ENCODE measurements at places on chromosomes 7 and 10. TPM values are rescaled to one million over a fixed set of nuclear protein-coding genes. Genes with fewer than 3 reads are reported as not detected.

- H3K36me3 ChIP-seq, result no peaks in the 10 kb centered on the region
- no peaks in the 10 kb centered on the region for H3K27me3 ChIP-seq
- DNase-seq, result no peak
- no peaks in the 10 kb centered on the region for H3K4me1 ChIP-seq
- no peak overlapping the region for H3K4me3 ChIP-seq
Measured at GRCh38 chr7:35491233-35491632, 203.7 kb downstream of the HERPUD2 start.

DNA sequence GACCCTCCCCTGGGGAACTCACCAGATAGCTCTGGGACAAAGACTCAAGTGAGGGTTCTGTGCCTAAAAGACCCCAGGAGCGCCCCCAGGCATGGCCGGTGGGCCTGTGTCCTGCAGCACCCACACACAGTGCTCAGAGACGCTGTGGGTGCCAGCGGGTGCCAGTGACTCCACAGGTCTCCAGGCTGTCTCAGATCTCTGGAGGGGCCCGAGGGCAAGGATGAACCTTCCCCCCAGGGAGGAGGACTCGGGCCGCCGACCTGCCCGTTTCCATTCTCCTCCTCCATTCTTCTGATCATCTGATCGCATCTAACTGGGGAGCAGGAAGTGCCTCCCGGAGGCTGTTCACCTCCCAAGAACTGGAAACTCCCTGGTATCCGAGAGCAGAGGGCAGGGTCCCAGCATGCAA, 980 bp downstream of the ADAM8 start:
- H3K4me3 ChIP-seq, result peak overlapping the region; percentile 50
- H3K4me1 ChIP-seq, result peaks cover 46% of the 10 kb centered on the region
- peak overlapping the region; percentile 81 for H3K27ac ChIP-seq

TMEM176A gene
- 57.4 TPM for total RNA-seq

TBXAS1 gene
- 92.6 TPM for total RNA-seq

SEMA3D gene
- 8.0 TPM for total RNA-seq

DNA sequence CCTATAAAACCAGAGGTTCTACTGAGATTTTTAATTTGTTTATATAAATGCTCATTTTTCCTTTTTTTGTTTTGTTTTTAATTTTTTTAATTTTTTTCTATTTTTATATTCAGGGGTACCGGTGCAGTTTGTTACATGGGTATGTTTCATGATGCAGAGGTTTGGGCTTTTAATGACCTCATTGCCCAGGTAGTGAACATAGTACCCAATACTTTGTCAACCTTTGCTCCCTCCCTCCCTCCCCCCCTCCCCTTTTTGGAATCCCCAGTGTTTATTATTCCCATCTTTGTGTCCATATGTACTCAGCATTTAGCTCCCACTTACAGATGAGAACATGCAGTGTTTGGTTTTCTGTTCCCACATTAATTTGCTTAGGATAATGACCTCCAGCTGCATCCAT, 94.4 kb upstream of the NEBL start:
- H3K27ac ChIP-seq, result no peak overlapping the region
- peaks cover 4% of the 10 kb centered on the region for H3K4me1 ChIP-seq
- H3K4me3 ChIP-seq, result no peak overlapping the region
- H3K27me3 ChIP-seq, result no peaks in the 10 kb centered on the region
- no peaks in the 10 kb centered on the region for H3K36me3 ChIP-seq

DNA sequence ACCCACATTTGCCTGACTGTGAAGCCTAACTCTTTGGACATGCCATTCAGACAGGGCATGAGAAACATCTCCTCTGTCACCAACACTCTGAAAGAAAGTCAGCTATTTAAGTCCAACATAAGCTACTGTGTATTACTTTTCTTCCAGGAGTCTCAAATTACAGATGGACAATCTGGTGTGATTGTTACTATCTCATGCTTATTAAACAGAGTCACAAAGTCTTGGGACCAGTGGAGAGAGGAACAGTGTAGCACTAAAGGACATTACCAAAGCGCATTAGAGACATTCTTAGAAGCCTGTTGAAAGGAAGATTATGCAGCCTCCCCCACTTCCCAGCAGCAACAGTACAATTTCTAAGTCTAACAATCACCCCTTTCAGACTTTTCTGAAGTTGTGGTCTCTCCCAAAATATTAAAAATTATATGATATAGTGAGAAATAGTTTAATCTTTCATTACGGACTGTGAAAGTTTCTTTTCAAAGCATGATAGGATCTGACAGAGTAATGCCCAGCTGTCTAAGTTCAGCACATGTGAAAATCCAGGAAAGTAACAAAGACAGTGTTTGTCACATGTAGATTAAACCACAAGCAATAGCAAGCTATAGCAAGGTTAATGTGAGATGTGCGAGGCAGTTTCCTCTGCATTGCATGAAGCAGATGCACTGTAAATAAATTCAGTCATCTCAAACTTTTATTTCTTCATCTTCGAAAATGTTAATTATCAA, 280.9 kb upstream of the FZD8 start:
- H3K4me3 ChIP-seq, result no peak overlapping the region
- H3K36me3 ChIP-seq, result no peaks in the 10 kb centered on the region
- no peaks in the 10 kb centered on the region for H3K4me1 ChIP-seq

DNA sequence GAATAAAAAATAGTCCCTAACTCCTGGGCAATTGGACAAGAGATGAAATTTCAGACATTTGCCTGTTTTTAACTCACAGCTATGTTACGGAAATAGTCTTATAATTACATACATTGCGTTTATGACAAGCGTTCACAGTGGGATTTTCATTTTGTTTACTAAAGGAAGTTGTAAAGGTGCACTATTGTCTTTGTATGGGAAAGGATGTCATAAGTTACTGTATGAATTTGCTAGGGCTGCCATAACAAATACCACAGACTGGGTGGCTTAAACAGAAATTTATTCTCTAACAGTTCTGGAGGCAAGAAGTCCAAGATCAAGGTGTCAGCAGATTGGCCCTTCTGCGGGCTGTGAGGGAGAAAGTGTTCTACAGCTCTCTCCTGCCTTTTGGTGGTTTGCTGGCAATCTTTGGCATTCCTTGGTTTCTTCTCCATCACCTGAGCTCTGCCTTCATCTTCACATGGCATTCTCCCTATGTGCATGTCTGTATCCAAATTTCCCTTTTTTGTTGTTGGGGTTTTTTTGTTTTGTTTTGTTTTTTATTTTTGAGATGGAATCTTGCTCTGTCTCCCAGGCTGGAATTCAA, 5.6 kb downstream of the NFE2L3 start:
- no peaks in the 10 kb centered on the region for H3K27me3 ChIP-seq
- no peak overlapping the region for H3K27ac ChIP-seq
- H3K36me3 ChIP-seq, result no peaks in the 10 kb centered on the region
- peaks cover 33% of the 10 kb centered on the region for H3K4me1 ChIP-seq
- H3K4me3 ChIP-seq, result no peak overlapping the region
- no peak for DNase-seq

CWF19L1 gene
- 18.1 TPM for total RNA-seq

DNA sequence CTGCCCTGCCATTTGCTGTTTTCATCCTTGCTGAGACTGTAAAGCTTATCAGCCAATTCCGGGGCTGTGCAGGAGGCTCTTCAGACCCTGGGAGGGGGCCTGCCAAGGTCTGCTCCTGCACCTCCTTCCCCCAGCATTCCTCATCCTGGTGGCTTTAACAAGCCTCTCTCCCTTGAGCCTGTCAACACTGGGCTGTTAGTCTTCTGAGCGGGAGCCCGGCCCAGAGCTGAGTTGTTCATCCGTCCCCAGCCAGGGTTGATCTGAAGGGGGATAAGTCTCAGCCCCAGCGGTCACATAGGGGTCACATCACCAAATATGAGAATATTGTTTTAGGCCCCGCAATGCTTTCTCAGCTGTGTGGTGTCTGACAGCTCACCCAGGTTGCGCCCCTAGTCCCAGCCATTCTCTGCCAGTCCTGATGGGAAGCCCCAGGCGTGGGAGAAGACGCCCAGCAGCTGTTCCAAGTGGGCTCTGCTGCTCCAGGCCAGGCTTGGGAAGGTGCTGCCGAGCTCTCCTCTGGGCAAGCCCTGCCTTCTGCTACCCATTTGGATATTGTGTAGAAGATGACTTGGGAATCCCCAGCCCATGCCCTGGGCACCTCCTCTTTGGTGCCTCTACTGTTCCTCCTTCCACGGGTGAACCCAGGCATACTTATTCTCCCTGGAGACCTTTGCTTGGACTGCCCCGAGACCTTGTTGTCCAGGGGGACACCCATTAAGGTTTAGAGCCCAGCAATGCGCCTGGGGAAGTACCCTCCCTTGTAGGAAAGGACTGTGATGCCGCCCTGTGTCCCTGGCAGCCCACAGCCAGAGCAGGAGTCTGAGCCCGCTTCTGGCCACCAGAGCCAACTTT, 23.5 kb upstream of the TRIM8 start:
- H3K4me1 ChIP-seq, result peaks cover 71% of the 10 kb centered on the region
- peaks cover 25% of the 10 kb centered on the region for H3K36me3 ChIP-seq
- H3K27ac ChIP-seq, result peak overlapping the region; percentile 70
- H3K27me3 ChIP-seq, result no peaks in the 10 kb centered on the region

FAS gene
- 35.7 TPM for total RNA-seq

DNA sequence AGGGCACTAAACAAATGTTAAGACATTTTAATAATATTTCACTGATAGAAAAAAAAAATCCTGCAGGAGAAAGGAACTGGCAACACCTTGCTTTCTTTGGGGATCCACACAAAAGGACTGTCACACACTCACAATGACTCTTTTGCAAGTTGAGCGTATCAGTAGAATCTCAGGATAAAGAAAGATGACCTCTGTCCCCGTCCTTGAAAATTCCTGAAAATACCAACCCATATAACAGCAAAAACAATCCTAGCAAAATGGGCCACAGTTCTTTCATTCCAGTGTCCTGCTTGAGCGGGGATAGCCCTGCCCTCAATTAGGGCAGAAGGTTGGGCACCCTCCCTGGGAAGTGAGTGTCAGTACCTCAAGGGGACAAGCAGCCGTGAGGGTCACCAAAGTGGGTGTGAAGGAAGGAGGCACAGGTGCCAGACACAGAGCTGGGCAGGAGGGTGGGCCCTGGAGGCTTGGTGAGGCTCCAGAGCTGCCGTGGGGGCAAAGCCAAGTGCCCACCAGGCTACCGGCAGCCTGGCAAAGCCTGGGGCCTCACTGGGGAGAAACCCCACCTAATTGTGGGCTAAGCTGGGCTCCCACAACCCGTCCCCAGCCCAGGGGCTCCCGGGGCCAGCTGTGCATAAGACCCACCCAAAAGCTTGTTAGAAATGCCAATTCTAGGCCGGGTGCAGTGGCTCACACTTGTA, 2.8 kb downstream of the WDR86 start:
- no peak overlapping the region for H3K4me3 ChIP-seq
- peaks cover 45% of the 10 kb centered on the region for H3K4me1 ChIP-seq
- peaks cover 39% of the 10 kb centered on the region for H3K27me3 ChIP-seq

- H3K4me3 ChIP-seq, result no peak overlapping the region
- no peaks in the 10 kb centered on the region for H3K36me3 ChIP-seq
- no peaks in the 10 kb centered on the region for H3K4me1 ChIP-seq
- no peaks in the 10 kb centered on the region for H3K27me3 ChIP-seq
- H3K27ac ChIP-seq, result no peak overlapping the region
Measured at GRCh38 chr10:121455377-121455776, 142.9 kb downstream of the FGFR2 start.

GRCh38 chr7:135661311-135662122, 797 bp upstream of the STMP1 start:
- peaks cover 4% of the 10 kb centered on the region for H3K36me3 ChIP-seq
- H3K27me3 ChIP-seq, result no peaks in the 10 kb centered on the region
- H3K4me3 ChIP-seq, result peak overlapping the region; percentile 100
- no peak for DNase-seq

PPP1R17 gene
- not detected for total RNA-seq

DNA sequence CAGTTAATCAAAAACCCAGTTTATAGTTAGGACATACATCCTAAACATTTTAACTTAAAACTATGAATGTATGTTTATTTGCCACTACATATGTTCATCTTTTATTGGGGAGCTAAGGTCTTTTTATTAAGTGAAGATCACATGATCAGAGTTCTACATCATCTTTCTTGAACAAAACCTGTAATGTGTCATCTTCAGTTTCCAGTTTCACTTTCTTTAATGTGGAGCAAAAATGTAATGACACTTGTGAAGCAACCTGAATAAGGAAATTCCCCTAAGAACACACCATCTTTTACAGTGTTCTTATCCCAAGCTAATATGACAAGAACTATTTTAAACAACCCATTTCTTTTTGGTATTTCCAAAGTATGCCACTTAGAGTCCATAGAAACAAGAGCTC, 166.7 kb upstream of the BET1 start:
- no peak for DNase-seq
- H3K27me3 ChIP-seq, result no peaks in the 10 kb centered on the region
- no peak overlapping the region for H3K4me3 ChIP-seq
- H3K27ac ChIP-seq, result no peak overlapping the region

ABCB1 gene
- total RNA-seq, result 4.3 TPM

GRCh38 chr10:1416456-1417037, 320.8 kb downstream of the ADARB2 start:
- DNase-seq, result no peak
- H3K27me3 ChIP-seq, result peaks cover 18% of the 10 kb centered on the region
- H3K27ac ChIP-seq, result no peak overlapping the region
- H3K4me1 ChIP-seq, result no peaks in the 10 kb centered on the region
- H3K4me3 ChIP-seq, result no peak overlapping the region

DNA sequence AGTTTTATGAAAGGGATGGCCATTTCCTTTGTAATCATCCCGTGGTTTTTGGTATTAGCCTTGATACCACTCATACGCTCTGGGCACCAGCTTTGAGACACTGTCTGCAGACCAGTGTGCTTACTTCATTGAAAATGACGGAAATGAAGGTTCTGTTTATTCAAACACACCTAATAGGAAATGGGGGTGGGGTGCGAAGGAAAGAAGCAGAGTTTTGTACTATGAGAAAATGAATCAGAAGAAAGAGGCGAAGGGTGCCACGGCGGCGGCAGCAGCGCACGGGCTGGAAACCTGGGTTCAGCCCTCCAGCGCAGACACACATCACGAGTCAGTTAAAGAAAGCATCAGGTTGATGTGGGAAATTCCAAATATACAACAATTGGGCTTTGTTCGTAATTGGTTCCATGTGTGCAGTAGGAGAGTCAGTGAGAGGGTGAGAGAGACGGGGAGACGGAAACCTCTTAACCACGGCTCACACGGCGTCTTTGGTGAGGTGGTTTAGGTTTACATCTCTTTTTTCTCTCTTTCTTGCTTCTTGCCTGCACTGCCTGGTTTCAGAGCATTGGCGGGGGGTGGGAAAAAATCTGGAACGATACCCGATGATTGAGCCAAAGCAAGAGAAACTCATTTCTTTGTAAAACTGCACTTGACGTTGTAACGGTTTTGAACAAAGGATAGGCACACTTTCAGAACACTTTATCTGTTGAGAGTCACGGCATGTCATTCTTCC, 321.2 kb downstream of the FRMD4A start:
- peak overlapping the region; percentile 40 for H3K4me3 ChIP-seq
- H3K4me1 ChIP-seq, result peaks cover 28% of the 10 kb centered on the region
- no peaks in the 10 kb centered on the region for H3K36me3 ChIP-seq
- H3K27me3 ChIP-seq, result no peaks in the 10 kb centered on the region
- DNase-seq, result no peak
